ENCODE measurements at places on chromosomes 2 and 18.

DNA sequence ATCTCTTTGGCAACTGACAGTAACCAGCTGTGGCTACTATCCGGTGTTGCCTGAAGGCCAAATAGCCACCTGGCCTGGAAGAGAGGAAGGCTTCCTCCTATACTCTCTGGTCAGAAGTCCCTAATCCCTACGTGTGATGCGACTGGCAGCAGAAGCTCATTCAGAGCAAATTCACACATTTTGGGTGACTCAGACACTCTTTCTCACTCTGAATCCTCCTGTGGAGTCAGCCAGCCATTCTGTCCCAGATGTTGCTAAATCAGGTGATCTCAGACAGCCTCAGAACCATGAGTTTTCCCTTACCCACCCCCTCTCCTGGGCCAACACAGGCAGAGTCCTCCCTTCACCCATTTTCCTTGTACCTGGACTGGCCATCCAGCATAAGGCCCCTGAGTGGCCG lies 34.7 kb downstream of the CFAP53 start:
- DNase-seq = no peak

DNA sequence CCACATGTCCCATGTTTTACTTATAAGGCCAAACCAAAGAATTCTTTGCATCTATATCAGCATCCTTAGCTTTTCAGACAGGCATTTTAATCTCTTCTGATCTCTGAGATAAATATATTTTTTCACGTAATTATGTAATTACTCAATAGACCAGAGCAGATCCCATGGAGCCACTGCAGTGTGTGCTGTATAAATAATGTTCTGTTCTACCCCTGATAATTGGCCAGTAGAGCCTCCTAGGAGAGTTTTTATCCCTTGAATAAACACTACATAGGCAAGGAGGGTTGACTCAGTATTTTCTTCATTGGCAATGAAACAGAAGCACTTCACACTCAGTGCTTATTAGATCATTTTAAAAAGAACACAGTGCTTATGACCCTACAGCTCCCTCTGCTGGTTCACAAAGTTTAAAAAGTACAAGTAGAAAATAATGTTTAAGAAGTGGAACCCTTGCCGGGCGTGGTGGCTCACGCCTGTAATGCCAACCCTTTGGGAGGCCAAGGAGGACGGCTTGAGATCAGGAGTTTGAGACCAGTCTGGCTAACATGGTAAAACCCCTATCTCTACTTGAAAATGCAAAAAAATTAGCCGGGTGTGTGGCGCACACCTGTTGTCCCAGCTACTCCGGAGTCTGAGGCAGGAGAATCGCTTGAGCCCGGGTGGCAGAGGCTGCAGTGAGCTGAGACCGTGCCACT lies 91.9 kb downstream of the PPP1R1C start:
- DNase-seq = peak; percentile 83

GRCh38 chr2:58032016-58032763 lies 14.4 kb upstream of the VRK2 start:
- DNase-seq = no peak

DNA sequence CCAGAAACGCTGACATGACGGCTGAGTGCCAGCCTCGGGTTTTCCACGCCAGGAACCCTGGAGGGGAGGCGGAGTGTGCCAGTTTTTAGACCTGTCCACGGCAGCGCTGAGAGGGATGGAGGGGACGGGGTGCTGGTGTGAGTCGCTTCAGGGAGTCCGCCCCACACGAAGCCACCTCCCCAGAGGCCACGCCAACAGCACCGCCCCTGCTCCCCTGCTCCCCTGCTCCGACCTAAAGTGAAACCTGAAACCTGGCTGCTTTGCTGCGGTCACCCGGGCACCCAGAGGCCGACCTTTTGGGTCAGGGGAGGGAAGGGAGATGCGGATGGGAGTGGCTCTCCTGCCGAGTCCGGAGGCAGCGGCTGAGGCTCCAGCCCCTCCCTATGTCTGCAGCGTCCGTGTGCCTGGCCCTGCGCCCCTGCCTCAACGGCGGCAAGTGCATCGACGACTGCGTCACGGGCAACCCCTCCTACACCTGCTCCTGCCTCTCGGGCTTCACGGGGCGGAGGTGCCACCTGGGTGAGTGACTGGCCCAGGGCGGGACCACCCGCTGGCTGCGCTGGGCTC lies 38.1 kb downstream of the SNED1 start:
- no peak for DNase-seq
